ENCODE measurements at places on chromosomes 1 and 21. TPM values are rescaled to one million over a fixed set of nuclear protein-coding genes. Genes with fewer than 3 reads are reported as not detected.
A peak's percentile ranks its signal among the peaks of the same experiment; 100 is the strongest.

GRCh38 chr1:97277891-97278654 is 556.5 kb downstream of the PTBP2 start:
- H3K4me1 ChIP-seq = no peaks in the 10 kb centered on the region
- H3K36me3 ChIP-seq = peaks cover 10% of the 10 kb centered on the region

GRCh38 chr1:201076092-201076491 is 36.1 kb downstream of the CACNA1S start:
- no peak overlapping the region for H3K4me3 ChIP-seq
- no peak for DNase-seq
- peaks cover 7% of the 10 kb centered on the region for H3K4me1 ChIP-seq
- H3K27me3 ChIP-seq = peaks cover 9% of the 10 kb centered on the region
- H3K36me3 ChIP-seq = no peaks in the 10 kb centered on the region

- H3K36me3 ChIP-seq = peaks cover 17% of the 10 kb centered on the region
- peak overlapping the region; percentile 95 for H3K27ac ChIP-seq
- H3K27me3 ChIP-seq = no peaks in the 10 kb centered on the region
- no peak for DNase-seq
- peaks cover 33% of the 10 kb centered on the region for H3K4me1 ChIP-seq
Measured at GRCh38 chr1:46717654-46718053, 1.3 kb downstream of the EFCAB14 start.

Gene KIFAP3
- 20.6 TPM for total RNA-seq

- H3K36me3 ChIP-seq = no peaks in the 10 kb centered on the region
- no peak for DNase-seq
- H3K4me3 ChIP-seq = no peak overlapping the region
- no peak overlapping the region for H3K27ac ChIP-seq
- H3K27me3 ChIP-seq = peaks cover 3% of the 10 kb centered on the region
- no peaks in the 10 kb centered on the region for H3K4me1 ChIP-seq
Measured at GRCh38 chr21:38878379-38879179, 72.8 kb downstream of the ETS2 start.

Gene CD5L
- not detected for total RNA-seq

DNA sequence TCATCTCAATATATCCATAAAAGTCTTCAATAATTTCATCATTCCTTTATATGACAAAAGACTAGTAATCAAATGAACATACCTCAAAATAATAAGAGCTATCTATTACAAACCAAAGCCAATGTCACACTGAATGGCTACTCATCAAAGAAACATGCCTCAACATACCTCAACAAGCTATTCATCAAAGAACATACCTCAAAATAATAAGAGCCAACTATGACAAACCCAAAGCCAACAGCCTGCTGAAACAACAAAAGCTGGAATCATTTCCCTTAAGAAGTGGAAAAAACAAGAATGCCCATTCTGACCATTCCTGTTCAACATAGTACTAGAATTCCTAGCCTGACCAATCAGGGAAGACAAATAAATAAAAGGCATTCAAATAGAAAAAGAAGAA is 1373.7 kb downstream of the BRINP3 start:
- H3K36me3 ChIP-seq = no peaks in the 10 kb centered on the region
- H3K27ac ChIP-seq = no peak overlapping the region
- H3K27me3 ChIP-seq = no peaks in the 10 kb centered on the region
- H3K4me3 ChIP-seq = no peak overlapping the region
- DNase-seq = no peak

Gene LRRC8B
- 13.9 TPM for total RNA-seq
